ENCODE measurements at places on chromosomes 4 and X.
A peak's percentile ranks its signal among the peaks of the same experiment; 100 is the strongest.

DNA sequence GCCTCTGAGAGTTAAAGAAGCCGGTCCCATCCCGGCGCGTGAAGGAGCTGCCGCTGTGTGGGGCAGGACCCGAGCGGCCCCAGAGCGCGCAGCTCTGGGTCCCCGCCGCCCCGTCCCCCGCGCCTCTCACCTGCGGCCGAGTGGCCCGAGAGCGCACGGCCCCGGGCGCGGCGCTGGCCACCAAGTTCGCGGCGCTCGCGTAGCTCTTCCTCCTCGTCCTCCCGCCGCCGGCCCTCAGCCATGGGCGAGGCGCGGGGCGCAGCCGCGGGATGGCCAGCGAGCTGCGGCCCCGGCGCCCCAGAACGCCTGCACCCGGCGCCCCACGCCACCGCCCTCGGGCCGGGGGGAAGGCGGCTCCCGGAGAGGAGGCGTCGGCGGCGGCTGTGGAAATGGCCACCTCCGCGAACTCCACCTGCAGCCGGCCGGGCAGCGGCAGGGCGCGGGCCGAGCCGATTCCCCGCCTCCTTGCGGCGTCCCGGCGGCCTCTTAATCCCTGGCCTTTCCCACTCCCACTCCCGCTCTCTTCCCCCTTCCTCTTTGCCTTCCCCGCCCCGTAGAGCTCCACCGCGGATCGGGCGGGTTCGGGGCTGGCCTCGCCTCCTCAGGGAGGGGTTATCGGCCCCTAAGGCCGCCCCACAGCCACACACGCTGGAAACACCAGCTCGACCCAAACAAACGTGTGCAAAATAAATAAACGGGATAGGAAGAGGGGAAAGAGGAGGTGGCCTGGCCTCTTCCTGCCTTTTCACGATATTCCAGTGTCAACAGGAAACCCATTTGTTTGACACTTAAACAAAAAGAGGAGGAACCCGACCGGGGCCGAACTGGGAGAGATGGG, at the start of gene SH3D19:
TSS of gene SH3D19 (minus strand) at position 495 of the 838 bp plus-strand sequence. CDS start at position 242, 253 bp downstream.
- DNase-seq, result peak; percentile 95

DNA sequence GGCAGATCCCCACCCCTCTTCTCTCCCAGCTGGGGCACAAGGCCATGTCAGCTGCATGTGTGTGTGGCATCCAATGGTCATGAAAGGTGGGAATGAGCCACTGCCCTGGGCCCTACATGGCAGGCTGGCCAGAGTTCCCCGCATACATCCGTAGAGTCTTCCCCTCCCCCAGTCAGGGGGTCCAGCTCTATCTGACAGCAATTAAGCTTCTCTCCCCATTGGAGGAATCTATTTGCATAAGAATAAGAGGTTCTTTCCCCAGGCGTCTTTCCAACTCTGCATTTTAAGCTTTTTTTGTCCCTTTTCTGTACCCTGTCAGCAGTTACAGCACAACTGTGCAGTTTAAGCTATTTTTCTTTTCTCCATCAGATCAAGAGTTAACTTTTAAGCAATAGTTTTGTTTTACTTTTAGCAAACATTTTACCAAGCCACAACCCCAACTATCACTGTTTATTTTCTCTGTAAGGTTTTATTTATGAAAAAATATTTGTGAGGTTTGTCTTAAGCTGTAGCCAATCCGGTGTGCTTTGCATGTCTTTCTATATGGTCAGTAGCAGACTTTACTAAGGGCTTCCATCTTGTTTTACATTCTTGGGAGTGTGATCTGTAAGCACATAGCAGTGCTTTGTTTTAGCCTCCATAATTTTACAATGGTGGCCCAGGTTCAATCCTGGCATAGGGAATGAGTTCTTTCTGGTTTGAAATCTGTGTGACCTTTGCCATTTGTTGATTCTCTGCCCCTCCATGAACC, 28.7 kb downstream of the NLRP2B start:
- no peak for DNase-seq

- no peak for DNase-seq
These were observed 32.2 kb upstream of the VCX3B start for GRCh38 chrX:8432396-8432795.

GRCh38 chr4:112898357-112899141, 150.9 kb upstream of the ANK2 start:
- no peak for DNase-seq

DNA sequence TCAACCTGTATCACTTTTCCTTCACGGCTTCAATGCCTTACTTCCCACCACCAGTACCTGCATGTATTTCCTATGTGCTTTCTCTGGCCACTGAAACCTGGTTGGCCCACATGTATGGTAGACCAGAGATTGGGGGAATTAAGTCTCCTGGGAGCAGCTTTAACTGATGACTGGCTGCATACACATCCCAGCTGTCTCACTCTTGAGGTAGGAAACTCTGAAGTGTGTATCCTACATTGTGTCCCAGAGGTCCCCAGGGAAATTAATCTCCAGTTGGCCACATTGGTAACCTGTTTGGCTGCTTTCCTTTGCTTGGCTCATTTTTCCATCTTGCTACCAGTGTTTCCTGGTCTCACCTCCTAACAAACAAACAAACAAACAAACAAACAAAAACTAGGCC, 124.4 kb downstream of the ZNF827 start:
- DNase-seq, result no peak

DNA sequence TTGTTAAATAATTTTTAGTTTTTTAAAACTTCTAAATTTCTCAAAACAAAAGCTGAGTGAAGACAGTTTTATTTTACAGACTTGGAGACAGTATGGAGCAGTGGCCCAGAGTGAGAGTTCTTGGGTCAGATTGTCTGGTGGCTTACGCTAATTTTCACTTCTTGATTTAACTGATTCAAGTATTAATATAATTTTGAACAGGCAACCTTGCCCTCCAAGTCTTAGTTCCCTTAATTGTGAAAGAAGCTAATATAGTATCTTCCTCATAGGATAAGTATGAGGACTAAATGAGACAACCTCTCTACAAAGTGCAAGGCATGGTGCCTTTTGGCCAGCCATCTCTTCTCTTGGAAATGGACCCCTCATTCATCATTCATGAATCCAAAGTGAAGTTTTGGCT, 25.4 kb downstream of the ATP7A start:
- no peak for DNase-seq

DNA sequence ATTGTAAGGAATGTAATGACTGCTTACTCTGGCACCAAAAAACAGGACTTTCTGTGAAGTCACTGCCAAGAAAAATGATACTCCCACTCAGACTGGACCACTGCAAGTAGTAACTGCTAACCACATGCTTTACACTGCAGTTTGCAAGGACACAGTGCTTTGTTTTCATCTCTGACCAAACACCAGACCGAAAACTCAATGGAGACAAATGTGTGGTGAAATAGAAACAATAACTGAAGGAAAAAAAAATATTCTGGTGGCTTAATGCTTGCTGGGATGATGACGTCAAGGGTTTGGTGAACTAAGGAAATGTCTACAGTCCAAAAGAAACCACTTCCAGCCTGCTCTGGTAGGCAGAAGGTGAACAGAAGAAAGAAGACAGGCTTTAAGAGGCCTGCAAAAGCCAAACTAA, 13.2 kb downstream of the GPC4 start:
- no peak for DNase-seq

DNA sequence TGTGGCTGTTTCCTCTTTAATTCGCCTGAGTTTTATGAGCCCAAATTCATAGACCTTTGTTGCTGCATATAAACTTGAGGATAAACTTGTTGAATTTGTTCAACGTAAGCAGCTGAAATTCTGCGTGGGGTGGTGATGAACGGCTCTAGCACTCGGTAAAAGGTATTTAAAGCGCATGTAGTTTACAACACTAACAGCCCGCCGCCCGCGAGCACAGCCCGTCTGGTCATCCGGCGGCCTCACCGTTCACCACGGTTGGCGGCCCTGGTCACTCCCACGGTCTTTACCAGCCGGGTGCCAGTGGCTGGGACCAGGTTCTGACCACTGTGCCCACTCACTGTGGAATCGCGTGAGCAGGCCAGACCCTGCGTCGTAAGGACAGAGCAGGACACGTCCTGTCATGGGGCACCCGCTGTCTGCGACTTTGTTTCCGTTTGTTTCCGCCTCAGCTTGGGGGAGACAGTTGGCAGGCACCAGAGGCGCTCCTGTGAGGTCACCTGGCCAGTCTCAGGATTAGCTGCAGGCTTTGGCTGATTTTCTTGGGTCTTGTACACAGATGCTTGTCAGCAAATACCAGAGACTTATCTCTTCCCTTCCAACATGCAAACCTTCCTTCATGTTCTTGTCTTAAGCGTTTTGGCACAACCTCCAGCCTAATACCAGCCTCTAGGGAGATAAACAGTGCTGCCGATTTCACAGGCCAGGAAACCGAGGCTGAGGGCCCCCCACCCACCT, 36.8 kb upstream of the SPON2 start:
- DNase-seq, result no peak

All from left lobe of liver (tissue), 2 donors.